Stimulated activated CD4-positive, alpha-beta T cell treated with anti-CD3 and anti-CD28 coated beads, Interleukin-1b, Interleukin-23, amount 100 ng/mL, for 1 hour (primary cell): ENCODE measurements at places on chromosomes 7 and 10.

GRCh38 chr7:37273891-37274290 lies 174.8 kb downstream of the ELMO1 start:
- no peak for DNase-seq

DNA sequence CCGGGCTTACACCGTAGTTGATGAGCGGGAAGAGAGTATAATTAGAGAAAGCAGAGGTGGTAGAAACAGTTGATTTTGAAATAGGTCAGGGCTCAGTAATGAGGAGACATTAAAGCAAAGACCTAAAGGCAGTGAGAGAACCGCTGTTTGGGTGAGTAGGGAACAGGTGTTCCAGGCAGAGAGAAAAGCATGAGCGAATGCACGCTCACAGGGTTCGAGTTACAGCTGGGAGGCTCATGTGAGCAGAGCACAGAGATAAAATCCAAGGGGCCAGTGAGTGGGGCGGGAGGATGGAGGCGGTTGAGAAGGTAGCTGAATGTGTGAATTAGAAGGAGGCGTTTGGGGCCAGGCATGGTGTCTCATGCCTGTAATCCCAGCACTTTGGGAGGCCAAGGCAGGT lies 39.9 kb downstream of the APBB1IP start:
- DNase-seq: no peak

- no peak for DNase-seq
Observed at GRCh38 chr10:46029461-46030030, 877 bp downstream of the NCOA4 start.

DNA sequence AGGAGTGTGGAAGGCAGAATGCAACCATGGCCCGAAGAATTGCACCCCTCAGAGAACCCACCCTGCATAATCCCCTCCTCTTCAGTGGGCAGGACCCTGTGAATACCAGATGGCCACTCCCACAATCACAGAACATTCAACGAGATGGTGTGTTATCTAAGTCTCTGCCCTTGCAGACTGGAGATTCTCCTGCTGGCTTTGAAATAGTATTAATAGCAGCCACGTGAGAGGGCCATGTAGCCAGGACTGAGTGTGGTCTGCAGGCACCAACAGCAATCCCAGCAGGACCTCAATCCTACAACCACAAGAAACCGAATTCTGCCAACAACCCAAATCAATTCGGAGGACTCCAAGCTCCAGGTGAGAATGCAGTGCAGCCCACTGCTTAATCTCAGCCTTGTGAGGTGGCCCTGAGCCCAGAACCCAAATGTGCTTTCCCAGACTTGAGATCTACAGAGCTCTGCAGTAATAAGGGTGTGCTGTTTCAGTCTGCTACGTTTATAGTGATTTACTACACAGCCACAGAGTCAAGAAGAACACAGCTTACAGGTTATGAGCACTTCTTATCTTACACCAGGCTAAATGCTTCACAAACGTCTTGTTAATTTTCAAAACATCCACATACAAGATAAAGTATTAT lies 72.1 kb downstream of the VOPP1 start:
- DNase-seq: no peak

DNA sequence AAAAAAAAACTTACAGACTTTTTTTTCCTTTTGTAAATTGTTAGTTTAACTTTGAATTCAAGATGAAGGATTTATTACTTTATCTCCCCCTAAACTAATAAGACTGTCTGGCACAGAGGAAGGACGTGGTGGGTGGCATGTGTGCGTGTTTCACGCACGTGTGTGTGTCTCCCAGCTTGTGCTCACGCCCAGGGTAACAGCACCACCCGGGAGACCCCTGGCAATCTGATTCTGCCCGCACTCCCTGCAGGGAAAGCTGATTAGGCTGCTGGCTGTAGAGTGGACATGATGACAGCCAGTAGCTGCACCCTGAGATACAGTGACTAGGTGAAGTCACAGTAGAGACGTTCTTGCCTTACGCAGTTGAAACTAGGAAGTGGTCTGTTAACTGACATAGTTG lies 25.3 kb downstream of the WIPI2 start:
- no peak for DNase-seq

- no peak for DNase-seq
Observed at GRCh38 chr7:14767716-14768425, 134.7 kb downstream of the DGKB start.

GRCh38 chr10:28913436-28914237 lies 236.3 kb downstream of the BAMBI start:
- no peak for DNase-seq

DNA sequence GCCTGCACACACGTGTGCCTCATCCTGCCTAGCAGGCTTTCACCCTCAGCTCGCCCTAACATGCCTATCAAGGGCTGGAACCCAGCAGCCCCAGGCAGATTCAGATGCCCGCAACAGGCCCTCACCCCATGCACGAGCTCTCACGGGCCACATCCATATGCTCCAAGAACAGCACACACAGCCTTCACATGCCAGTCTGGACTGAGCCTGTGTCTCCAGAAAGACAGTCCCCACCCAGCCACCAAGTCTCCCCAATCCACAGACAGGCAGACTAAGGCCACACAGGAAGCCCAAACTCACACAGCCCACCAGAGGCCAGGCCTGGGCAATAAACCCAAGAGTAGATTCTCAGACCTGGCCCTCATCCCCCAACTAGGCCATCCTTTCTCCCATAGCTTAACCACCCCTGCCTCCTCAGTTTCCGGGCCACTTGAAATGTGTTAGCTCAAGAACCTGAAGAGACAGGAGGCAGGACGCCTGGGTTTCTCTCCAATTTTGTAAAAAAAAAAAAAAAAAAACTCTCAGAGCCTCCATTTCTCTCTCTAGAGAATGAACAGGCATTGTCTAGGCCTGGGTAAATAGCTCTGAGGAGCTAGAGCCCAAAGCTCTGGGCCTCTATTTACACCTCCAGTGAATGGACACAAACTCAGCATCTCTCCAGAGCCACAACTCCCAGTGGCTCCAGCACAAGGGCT lies 6.8 kb downstream of the LDB1 start:
- DNase-seq: no peak

DNA sequence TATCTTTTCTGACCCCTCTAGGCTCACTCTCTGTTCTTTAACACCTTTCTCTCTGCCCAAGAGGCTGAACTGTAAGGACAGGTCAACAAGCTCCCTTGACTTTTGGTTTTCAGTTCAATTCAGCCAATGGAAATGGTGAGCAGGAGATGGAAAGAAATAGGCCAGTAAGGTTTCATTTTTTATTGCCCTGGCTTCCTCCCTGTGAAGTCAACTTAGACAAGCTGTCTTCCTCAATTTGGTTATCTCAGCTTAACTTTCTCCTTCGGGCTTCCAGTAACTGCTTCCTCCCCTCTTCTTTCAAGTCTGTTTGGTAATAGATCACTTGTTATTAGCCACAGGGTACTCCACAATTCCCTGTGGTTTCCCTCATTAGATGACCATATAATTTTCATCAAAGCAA lies 19.7 kb downstream of the LIPK start:
- DNase-seq: no peak

GRCh38 chr7:155816996-155817395 lies 4.7 kb upstream of the SHH start:
- no peak for DNase-seq

GRCh38 chr10:84302223-84302622 lies 26.2 kb upstream of the CCSER2 start:
- no peak for DNase-seq

- no peak for DNase-seq
Observed at GRCh38 chr10:47111329-47111862, 188.6 kb upstream of the GDF10 start.

GRCh38 chr7:14351167-14351566 lies 361.7 kb upstream of the ETV1 start:
- no peak for DNase-seq

DNA sequence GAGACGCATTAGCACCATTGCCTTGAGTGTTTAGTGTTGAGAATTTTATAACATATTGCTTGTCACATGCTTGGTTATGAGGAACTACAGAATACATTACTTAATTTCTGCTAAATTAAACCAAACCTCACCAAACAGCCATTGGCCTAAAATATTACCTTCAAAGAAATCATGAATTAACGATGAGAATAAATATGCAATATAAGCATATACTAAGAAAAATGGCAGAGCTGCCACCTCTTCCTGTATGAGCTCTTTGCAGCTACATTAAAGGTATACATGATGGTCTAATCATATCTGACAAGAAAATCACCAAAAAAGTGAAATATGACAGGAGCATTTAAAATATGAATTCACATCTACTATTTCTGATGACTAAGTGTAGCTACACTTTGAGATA lies 5.2 kb upstream of the RHEB start:
- no peak for DNase-seq

DNA sequence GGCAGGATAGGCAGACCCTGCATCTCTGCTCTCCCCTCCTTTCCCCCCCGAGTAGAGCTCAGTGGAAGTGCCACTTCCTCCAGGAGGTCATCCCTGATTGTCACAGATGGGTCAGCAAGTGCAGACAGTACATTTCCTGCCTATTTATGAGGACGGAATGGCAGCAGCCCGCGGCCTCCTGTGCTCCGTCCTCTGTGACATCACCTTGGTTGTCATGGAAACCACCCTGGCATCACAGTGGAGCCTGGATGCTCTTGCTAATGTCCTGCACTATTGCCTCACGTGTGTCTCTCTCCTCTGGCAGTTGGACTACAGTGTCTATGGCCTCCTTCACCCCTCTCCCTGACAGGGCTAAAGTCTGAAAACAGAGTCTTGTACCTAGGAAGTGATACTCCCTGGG lies 148.6 kb downstream of the SH3PXD2A start:
- no peak for DNase-seq

- DNase-seq: no peak
Observed at GRCh38 chr10:88745633-88746032, 14.2 kb upstream of the LIPN start.

DNA sequence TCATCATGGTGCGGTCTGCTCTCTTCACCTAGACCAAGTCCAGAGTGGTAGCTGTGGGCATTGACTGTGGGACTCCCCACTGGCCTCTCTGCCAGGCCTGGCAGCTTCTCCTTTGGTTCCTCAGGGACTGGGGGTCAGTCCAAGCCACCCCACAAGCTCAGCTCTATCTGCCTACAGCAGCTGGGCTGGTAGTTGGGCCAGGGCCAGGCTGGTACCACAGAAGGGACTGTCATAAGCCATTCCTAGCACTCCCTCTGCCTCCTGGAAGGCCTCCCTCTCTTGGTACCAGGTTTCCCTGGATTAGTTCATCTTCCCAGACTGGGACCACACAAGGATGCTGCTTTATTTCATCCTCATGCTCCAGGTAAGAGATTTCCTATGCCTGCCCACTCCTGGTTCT lies 24.2 kb upstream of the UNC5B start:
- no peak for DNase-seq

GRCh38 chr7:146027243-146027642 lies 89.4 kb upstream of the CNTNAP2 start:
- DNase-seq: no peak

DNA sequence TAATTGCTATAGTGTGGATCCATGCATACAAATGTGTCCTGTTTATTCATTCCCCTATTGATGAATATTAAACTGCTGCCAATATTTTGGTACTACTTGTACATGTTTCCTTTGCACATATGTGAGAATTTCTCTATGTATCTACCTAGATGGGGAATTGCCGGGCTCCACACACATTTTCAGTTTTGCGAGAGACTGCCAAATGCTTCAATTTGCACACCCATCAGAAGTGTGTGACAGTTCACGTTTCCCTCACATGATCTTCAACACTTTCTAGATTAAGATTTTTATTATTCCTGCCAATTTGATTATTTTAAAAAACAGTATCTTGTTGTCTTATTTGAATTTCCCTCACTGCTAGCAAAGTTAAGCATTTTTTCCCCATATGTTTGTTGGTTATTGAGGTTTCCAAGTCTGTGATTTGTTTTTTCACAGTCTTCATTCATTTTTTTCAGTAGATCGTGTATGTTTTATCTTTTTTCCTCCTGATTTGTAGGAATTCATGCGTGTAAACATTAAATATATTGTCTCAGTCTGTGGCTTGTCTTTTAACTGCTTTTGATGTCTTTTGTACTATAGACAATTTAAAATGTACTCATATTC lies 2.4 kb upstream of the KLF14 start:
- no peak for DNase-seq

- DNase-seq: no peak
Observed at GRCh38 chr10:88853155-88853881, 1.7 kb upstream of the ANKRD22 start.

- DNase-seq: no peak
Observed at GRCh38 chr7:20831451-20831850, 44.8 kb upstream of the SP8 start.

- DNase-seq: peak; percentile 51
Observed at GRCh38 chr10:22550732-22551131, 163.6 kb downstream of the PIP4K2A start.

DNA sequence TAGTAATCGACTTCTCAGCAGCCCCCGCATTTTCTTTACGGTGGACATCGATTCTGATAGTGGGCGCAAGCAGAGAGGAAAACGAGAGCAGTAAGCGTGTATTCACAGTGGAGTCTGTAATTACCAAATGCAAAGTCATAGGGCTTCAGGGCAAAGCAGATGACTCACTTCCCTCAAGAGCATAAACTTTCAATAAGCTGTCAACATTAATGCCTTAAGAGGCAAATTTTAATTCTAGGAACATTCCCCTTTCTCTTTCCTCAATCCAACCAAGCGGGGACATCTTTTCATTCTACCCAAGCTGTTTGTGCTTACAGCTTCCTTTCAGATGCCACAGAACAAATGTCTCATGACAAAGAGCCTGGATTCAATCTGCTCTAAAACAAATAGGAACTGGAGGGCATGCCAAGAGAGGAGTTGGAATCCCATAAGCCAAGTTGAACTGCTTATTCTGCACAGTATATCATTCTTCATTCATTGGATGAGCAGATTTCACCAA lies 48.6 kb downstream of the MALSU1 start:
- no peak for DNase-seq

DNA sequence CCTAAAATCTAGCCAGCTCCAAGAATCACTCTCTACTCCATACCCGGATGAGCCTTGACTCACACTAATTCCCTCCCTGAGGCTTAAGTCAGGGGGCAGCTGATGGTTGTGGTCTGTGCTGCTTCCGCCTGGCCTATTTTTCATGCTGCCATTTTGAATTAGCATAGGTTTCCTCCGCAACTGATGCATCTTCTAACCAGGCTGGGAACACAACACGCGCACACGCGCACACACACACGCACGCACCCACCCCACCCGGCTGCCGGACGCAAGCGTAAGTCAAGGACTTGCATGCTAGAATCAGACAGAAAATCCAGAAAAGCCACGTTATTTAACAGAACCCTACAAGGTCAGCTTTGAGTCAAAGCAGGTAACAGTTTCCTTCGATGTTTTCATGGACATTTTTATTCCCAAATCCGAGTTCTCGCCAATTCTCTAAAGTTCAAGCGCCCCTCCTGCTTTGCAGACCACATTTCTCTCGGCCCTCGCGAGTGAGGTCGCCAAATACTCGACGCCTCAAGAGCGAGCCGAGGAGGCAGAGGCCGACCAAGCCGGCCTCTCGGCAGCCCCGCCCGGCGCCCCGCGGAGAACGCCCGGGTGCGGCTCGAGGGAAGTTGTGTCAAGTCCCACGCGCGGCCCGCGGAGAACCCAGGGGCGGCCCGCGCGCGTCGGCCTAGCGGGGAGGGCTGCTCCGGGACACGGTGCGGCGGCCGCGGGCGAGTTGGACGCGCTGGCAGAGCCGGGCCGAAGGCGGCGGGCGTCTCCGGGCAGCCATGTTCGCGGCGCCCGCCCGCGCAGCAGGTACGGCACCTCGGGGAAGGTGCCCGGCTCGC lies 961 bp downstream of the SCRN1 start:
- DNase-seq: peak; percentile 1

- no peak for DNase-seq
Observed at GRCh38 chr10:116688241-116688711, 54.1 kb downstream of the HSPA12A start.

- DNase-seq: no peak
Observed at GRCh38 chr10:1406132-1406966, 331.0 kb downstream of the ADARB2 start.
